Posterior vena cava (tissue), 2 donors: ENCODE measurements at places on chromosomes 2 and 18. TPM values are rescaled to one million over a fixed set of nuclear protein-coding genes. Genes with fewer than 3 reads are reported as not detected.

- DNase-seq: no peak
Measured at GRCh38 chr18:80170395-80171053, 61.5 kb downstream of the ADNP2 start.

DNA sequence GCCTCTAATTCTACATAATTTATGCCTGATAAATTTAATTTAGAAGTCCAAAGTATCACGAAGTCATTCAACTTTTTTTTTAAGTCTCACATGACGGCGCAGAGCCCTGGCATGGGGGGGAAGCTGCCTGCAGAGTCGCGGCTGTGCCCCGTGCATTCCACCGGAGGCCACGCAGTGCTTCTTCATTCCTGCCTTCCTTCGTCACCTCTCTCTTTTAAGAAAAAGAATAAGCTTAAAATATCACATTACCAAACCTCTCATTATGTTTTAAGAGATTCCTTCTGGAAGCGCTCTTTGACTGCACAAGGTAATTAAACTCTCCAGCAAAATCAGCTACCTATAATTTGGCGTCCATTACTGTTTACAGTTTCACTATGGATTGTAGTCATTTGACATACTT lies 20.3 kb upstream of the KIDINS220 start:
- DNase-seq: no peak

- no peak for DNase-seq
Measured at GRCh38 chr2:144796936-144797335, 277.0 kb upstream of the ZEB2 start.

DNA sequence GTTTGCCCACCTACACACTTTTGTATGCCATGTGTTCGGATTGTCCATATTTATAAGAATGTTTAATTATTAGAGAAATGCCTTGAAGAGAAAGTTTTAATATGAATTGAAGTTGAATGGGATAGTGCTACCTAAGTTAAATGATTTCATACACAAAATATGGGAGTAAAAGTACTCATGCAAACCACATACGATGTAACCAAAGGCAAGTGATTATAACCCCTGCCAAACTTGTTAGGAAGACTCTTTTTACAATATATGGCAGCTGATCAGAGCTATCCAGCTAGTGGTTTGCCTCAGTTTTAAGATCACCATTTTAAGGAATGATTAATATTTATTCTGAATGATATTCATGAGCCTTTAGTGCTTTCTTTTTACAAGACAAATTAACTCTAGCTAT lies 106.7 kb downstream of the MYO1B start:
- no peak for DNase-seq

GRCh38 chr18:4293337-4293736 lies 161.8 kb downstream of the DLGAP1 start:
- no peak for DNase-seq

- no peak for DNase-seq
Measured at GRCh38 chr2:31241625-31242270, 7.8 kb downstream of the EHD3 start.

- DNase-seq: no peak
Measured at GRCh38 chr18:70195852-70196434, 9.5 kb downstream of the RTTN start.

GRCh38 chr2:236735825-236736238 lies 166.2 kb downstream of the ACKR3 start:
- DNase-seq: no peak

- no peak for DNase-seq
Measured at GRCh38 chr2:70010576-70011111, 49.2 kb upstream of the ASPRV1 start.

GRCh38 chr2:176165370-176166050 lies 8.4 kb downstream of the HOXD3 start:
- no peak for DNase-seq

GRCh38 chr2:8586457-8587051 lies 95.3 kb upstream of the ID2 start:
- DNase-seq: peak; percentile 81

KIAA2012 gene
- not detected for total RNA-seq

TRIM43 gene
- total RNA-seq: not detected

HTR2B gene
- total RNA-seq: 4.9 TPM

SLC14A1 gene
- total RNA-seq: 1.4 TPM

HOXD11 gene
- 0.32 TPM for total RNA-seq

RGPD3 gene
- not detected for total RNA-seq

RPS27A gene
- 816 TPM for total RNA-seq
